ENCODE measurements at places on chromosomes 11 and 22. TPM values are rescaled to one million over a fixed set of nuclear protein-coding genes. Genes with fewer than 3 reads are reported as not detected.

Gene C11orf42
- total RNA-seq, result not detected

Gene PDE2A
- total RNA-seq, result 0.58 TPM

Gene UPK2
- not detected for total RNA-seq

GRCh38 chr11:31325160-31325559, 44.4 kb downstream of the DCDC1 start:
- DNase-seq, result peak; percentile 46

- no peak for DNase-seq
Observed at GRCh38 chr22:38707346-38707745, 1.6 kb downstream of the GTPBP1 start.

DNA sequence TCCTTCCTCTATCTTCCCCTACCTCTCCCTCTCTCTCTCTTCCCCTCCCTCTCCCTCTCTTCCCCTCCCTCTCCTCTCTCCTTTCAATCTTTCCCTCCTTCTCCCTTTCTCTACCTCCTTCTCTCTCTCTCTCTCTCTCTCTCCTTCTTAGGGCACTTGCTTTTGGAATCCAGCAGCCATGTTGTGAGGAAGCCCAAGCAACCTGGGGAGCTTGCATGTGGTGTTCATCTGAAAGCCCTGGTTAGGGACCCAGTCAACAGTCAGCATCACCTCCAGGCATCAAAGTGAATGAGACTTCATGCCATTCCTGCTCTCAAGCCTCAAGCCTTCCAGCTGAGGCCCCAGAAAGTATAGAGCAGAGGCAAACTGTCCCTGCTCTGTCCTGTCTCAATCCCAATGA, 65.6 kb upstream of the SHISAL1 start:
- no peak for DNase-seq

DNA sequence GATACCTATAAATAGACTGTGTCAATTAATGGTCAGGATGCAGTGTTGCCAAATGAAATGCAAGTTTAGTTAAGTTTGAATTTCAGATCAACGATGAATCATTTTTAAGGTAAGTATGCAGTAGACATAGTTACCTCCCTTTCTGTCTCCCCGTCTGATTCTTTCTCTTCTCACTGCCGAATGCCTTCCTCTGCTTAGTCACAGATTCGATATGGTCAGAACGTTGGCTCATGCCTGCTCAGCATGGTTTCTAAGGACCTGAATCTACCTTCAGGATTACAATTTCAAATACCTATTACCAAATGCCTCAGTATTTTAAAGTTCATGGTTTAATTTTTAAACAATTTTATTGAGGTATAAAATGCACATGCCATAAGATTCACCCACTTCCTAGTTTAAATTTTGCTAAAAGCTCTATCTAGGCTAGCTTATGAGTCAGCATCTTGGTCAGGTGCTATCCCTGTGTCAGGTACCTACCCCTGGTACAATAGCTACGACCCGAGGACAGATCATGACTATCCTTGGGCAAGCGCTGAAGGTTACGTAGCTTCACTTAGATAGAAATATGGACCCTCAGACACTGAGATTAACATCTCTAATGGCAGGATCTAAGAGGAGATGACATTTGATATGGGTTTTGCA, 78.2 kb upstream of the SPON1 start:
- DNase-seq, result no peak

Gene PAFAH1B2
- 160 TPM for total RNA-seq
